Upper lobe of right lung (tissue), 1 donor: ENCODE measurements at places on chromosomes 1 and 21.

GRCh38 chr1:152111515-152111968 is 3.7 kb downstream of the TCHH start:
- peaks cover 33% of the 10 kb centered on the region for H3K4me1 ChIP-seq
- H3K27me3 ChIP-seq = peaks cover 92% of the 10 kb centered on the region
- H3K4me3 ChIP-seq = peak overlapping the region; percentile 55

GRCh38 chr1:64315402-64315801 is 112.0 kb downstream of the UBE2U start:
- H3K36me3 ChIP-seq = no peaks in the 10 kb centered on the region
- no peaks in the 10 kb centered on the region for H3K4me1 ChIP-seq
- H3K4me3 ChIP-seq = no peak overlapping the region

- H3K27me3 ChIP-seq = peaks cover 11% of the 10 kb centered on the region
- H3K4me1 ChIP-seq = peaks cover 22% of the 10 kb centered on the region
- DNase-seq = peak; percentile 40
- H3K36me3 ChIP-seq = no peaks in the 10 kb centered on the region
Measured at GRCh38 chr1:227944090-227944930, 3.4 kb downstream of the WNT9A start.

- H3K27ac ChIP-seq = no peak overlapping the region
- H3K4me3 ChIP-seq = no peak overlapping the region
- no peaks in the 10 kb centered on the region for H3K27me3 ChIP-seq
Measured at GRCh38 chr1:55230659-55231058, 15.5 kb upstream of the USP24 start.

DNA sequence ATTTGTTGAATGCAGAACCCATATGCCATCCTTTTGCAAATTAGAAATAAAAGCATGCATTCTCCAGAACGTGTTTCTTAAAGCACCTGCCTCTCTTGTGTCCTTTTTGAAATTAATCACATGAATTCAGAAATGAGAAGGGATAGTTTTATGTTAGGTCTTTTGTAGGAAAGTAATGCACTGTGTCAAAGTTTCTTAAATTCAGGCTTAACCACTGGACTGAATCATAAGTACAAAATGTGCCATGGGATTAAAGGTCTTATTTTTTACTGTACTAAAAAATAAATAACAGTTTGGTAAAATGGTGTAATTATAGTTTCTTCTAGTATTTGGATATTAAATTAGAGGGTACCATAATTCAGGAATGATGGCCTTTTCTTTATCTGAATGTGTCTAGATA is 290.1 kb upstream of the USP25 start:
- H3K4me3 ChIP-seq = no peak overlapping the region
- no peaks in the 10 kb centered on the region for H3K27me3 ChIP-seq
- no peaks in the 10 kb centered on the region for H3K36me3 ChIP-seq

GRCh38 chr1:25369241-25369640 is 31.1 kb downstream of the TMEM50A start:
- no peaks in the 10 kb centered on the region for H3K4me1 ChIP-seq
- no peak overlapping the region for H3K4me3 ChIP-seq
- no peak overlapping the region for H3K27ac ChIP-seq

- no peak for DNase-seq
- H3K27ac ChIP-seq = peak overlapping the region; percentile 100
- no peaks in the 10 kb centered on the region for H3K27me3 ChIP-seq
- H3K4me1 ChIP-seq = peaks cover 49% of the 10 kb centered on the region
- peak overlapping the region; percentile 91 for H3K4me3 ChIP-seq
Measured at GRCh38 chr1:179881642-179882252, 338 bp upstream of the TOR1AIP1 start.

DNA sequence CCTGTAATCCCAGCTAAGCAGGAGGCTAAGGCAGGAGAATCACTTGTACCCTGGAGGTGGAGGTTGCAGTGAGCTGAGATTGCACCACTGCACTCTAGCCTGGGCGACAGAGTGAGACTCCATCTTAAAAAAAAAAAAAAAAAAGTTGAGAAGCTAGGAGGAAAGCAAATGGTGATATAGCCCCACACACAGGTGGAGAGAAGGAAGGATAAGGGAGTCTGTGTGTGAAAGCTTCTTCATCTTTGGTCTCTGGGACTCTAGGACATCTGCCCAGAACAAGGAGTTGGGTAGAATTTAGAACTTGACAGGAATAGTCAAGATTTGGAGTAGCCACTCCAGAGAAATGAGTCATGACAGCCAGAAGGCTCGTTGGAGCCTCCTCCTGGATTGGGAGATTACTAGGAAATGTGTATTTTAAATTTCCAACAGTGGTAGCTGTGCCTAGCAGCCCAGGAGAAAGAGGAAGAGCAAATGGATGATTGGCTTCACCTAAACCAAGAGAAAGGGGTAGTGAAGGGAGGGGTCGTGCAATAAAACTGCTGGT is 19.9 kb downstream of the NPL start:
- no peak overlapping the region for H3K27ac ChIP-seq
- DNase-seq = no peak
- no peak overlapping the region for H3K4me3 ChIP-seq
- peaks cover 54% of the 10 kb centered on the region for H3K36me3 ChIP-seq
- H3K27me3 ChIP-seq = no peaks in the 10 kb centered on the region

DNA sequence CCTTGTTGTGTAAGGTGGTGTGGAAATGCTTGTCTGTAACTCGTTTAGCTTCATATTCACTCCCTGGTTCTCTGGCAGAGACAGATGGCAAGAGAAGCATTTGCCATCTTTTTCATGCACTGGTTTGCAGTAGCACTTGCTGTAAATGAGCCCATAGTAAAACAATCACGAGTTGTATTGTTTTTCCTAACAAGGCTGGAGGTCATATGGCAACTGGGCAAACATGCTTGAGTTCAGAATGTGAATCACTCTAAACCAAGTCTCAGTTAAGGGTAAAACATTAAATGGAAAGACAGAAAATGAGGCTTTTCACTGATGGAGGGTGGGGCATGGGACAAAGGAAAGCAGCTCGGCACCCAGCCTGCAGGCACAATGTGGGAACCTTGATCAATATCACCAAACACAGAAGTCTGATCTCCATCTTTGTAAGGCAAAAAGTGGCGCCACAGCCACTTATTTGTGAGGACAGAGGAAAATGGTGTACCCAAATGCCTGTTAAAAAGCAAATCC is 26.5 kb upstream of the LPAR3 start:
- H3K27ac ChIP-seq = no peak overlapping the region
- H3K4me1 ChIP-seq = no peaks in the 10 kb centered on the region
- no peak for DNase-seq
- H3K36me3 ChIP-seq = no peaks in the 10 kb centered on the region
- no peaks in the 10 kb centered on the region for H3K27me3 ChIP-seq

DNA sequence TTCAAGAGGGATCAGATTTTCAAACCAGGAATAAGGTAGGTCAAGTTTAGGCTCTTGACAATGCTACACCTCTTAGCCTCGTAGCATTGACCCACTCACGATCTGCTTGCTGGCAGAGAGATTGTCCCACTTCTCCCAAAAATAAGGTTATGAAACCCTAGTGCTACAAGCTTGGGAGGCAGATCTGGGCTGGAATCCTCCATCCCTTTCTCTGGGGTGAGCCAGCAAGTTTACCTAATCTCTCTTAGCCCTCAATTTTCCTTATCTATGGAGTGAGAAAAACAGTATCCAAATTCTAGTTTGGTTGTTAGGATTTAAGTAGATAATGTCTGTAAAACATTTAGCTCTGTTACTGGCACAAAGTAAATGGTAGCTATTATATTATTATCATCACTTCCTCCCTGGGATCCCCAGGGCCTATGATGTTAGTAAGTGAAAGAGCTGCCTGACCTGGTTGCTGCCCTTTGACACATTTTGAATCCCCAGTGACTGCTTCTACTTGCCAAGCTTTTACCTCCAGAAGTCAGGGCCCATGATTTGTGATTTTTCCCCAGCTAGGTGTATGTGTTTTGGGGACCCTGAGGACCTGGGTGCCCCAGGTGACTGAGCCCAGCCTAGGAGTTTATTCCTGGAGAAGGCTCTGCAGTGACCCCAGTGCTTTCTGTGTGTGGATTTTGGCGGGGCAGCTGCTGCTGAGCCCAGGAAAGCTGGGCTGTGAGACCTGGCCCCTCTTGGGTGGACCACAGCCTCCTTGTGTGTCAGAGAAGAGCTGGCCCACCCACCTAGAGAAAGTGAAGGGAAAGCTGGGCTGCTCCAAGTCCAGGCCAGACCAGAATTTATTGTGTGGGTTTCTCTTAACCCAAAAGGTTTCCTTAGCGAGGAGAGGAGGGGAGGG is 48.2 kb upstream of the VANGL1 start:
- no peak overlapping the region for H3K4me3 ChIP-seq
- H3K4me1 ChIP-seq = no peaks in the 10 kb centered on the region
- no peaks in the 10 kb centered on the region for H3K27me3 ChIP-seq
- no peak for DNase-seq
- no peaks in the 10 kb centered on the region for H3K36me3 ChIP-seq
- H3K27ac ChIP-seq = no peak overlapping the region

DNA sequence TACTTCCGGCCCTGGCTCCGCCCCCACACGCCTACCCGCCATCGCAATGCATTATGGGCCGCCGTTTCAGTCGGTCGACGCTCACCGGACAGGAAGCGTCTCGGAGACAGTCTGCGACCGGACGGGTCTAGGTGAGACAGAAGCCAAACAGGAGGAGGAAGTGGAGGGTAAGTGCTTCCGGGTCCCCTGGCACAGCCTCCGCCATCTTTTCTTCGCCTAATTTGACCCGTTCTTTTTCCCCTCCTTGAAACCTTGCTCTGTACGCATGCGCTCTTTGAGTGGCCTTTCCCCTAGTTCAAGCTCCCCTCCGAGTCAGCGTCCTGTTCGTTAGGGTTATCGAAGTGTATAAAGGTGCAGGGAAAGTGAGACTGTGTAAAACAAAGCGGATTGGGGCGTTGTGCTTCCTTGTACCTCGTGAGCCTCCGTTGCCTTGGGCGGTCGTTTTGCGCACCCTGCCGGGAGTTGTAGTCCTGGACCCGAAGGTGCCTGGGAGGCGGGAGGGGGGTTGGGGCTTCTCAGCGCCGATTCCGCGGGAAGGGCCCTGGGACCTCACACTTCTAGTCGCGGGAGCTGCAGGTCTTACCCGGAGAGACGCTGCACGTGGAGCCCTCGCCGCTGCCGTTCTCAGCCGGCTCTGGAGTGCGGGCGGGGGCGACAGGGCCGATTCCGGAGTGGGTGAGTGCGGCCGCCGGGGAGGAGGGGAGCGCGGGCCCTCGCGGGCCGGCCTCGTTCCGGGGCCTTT is at the start of the genes ATP5PF and GABPA:
Gene ATP5PF (minus strand): TSS at position 1 of the 742 bp plus-strand sequence. CDS start 5,110 bp downstream, outside the sequence.
Gene GABPA (plus strand): TSS at position 69 of the 742 bp plus-strand sequence. CDS start 6,627 bp downstream, outside the sequence.
- DNase-seq = peak; percentile 98
- H3K27ac ChIP-seq = peak within 1 kb of the TSS; percentile 99
- H3K4me1 ChIP-seq = peaks cover 32% of the 10 kb centered on the region
- H3K27me3 ChIP-seq = no peaks in the 10 kb centered on the region
- peak within 1 kb of the TSS; percentile 78 for H3K4me3 ChIP-seq

DNA sequence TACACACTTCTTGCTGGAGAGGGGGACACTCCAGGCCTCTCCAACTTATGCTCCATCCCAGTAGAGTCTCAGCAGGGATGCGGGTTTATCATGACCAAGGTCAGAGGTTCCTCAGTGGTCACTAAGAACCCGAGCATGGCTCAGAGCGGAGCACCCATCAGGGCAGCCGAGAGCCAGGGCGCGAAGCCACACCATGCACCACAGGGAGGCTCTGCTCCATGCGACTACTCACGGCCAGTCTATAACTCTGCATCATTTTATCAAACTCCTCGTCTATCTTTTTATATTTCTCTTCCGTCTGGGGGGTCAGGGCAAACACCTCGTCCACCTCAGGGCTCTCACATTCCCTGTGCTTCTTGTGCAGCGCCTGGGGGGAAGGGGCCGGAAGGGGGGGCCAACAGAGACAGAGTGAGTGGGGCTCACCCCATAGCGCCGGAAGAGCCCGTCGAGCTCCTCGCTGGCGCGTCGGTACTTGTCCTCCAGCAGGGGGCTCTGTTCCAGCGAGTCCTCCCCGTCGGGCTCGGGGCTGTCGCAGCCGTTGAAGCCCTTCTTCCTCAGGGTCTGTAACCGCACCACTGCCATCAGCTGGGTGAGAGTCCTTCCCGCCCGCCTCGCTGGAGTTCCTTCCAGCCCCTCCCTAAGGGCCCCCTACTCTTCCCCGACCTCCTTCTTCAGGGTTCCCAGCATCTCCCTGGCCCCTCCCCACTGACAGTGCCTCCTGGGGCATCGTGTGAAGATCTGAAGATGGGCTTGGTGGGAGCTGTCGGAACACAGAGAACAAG is 20.0 kb downstream of the MEF2D start:
- no peaks in the 10 kb centered on the region for H3K27me3 ChIP-seq
- DNase-seq = peak; percentile 80
- peaks cover 23% of the 10 kb centered on the region for H3K4me1 ChIP-seq
- peaks cover 79% of the 10 kb centered on the region for H3K36me3 ChIP-seq
- no peak overlapping the region for H3K4me3 ChIP-seq

GRCh38 chr1:52193985-52194384 is 52.1 kb downstream of the ZFYVE9 start:
- no peak overlapping the region for H3K4me3 ChIP-seq
- H3K36me3 ChIP-seq = no peaks in the 10 kb centered on the region
- H3K27me3 ChIP-seq = no peaks in the 10 kb centered on the region
- no peak for DNase-seq
- no peak overlapping the region for H3K27ac ChIP-seq
- peaks cover 12% of the 10 kb centered on the region for H3K4me1 ChIP-seq

GRCh38 chr1:175673371-175674150 is 69.8 kb downstream of the TNR start:
- H3K27me3 ChIP-seq = no peaks in the 10 kb centered on the region
- no peaks in the 10 kb centered on the region for H3K4me1 ChIP-seq
- no peak for DNase-seq
- H3K4me3 ChIP-seq = no peak overlapping the region
- no peaks in the 10 kb centered on the region for H3K36me3 ChIP-seq
- H3K27ac ChIP-seq = no peak overlapping the region

DNA sequence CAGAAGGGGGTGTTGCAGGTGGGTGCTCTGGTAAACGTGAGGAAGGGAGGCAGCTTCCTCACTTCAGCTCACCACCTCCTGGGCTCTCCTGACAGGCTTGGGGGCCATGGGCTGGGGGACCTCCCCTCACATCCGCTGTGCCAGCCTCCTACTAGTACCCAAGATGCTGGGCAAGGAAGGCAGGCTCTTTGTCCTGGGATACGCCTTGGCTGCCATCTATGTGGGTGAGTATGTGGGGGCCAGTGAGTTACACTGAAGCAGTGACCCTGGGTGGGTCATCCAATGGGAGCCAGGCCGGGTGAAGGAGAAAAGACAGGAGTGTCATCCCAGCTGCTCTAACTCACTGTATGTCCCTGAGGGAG is 5.7 kb downstream of the DCST1 start:
- H3K27ac ChIP-seq = no peak overlapping the region
- H3K27me3 ChIP-seq = no peaks in the 10 kb centered on the region
- H3K4me3 ChIP-seq = no peak overlapping the region
- no peaks in the 10 kb centered on the region for H3K36me3 ChIP-seq

GRCh38 chr1:111553196-111553595 is 49.8 kb upstream of the ADORA3 start:
- no peak overlapping the region for H3K27ac ChIP-seq
- H3K4me3 ChIP-seq = no peak overlapping the region
- H3K27me3 ChIP-seq = no peaks in the 10 kb centered on the region
- DNase-seq = no peak
- no peaks in the 10 kb centered on the region for H3K36me3 ChIP-seq

- no peaks in the 10 kb centered on the region for H3K36me3 ChIP-seq
- H3K27me3 ChIP-seq = no peaks in the 10 kb centered on the region
- no peak overlapping the region for H3K4me3 ChIP-seq
- H3K4me1 ChIP-seq = peaks cover 7% of the 10 kb centered on the region
- DNase-seq = no peak
- H3K27ac ChIP-seq = no peak overlapping the region
Measured at GRCh38 chr21:35208810-35209517, 159.9 kb upstream of the RUNX1 start.

- no peak for DNase-seq
- peaks cover 5% of the 10 kb centered on the region for H3K27me3 ChIP-seq
- H3K27ac ChIP-seq = no peak overlapping the region
- peaks cover 6% of the 10 kb centered on the region for H3K4me1 ChIP-seq
Measured at GRCh38 chr1:26090893-26091292, 20.7 kb upstream of the PDIK1L start.

GRCh38 chr1:154501423-154502065 is 475 bp upstream of the TDRD10 start:
- H3K36me3 ChIP-seq = peaks cover 11% of the 10 kb centered on the region
- H3K27me3 ChIP-seq = no peaks in the 10 kb centered on the region
- H3K27ac ChIP-seq = peak overlapping the region; percentile 84
- H3K4me1 ChIP-seq = peaks cover 26% of the 10 kb centered on the region
